ENCODE measurements at places on chromosomes 6 and 20.

DNA sequence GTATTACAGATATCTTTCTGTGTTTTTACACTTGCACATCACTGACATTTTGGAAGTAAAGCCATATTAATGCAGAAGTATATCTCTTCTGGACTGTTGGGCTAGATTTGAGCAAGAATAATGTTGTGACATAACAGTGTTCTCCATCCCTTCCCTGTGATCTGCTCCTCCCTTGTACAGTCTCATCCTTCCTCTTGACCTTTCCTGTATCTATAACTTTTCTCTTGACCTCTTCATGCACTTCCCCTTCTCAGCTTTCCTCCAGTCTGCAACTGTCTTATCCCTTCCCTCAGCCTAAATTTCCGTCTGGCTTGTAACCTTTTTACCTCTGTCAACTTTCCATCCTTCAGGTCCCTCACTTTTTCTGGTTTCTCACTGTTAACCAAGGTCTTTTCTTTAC lies 29.8 kb downstream of the NCOA3 start:
- no peak for DNase-seq

GRCh38 chr6:109373762-109374161 lies 8.5 kb downstream of the CD164 start:
- no peak for DNase-seq

DNA sequence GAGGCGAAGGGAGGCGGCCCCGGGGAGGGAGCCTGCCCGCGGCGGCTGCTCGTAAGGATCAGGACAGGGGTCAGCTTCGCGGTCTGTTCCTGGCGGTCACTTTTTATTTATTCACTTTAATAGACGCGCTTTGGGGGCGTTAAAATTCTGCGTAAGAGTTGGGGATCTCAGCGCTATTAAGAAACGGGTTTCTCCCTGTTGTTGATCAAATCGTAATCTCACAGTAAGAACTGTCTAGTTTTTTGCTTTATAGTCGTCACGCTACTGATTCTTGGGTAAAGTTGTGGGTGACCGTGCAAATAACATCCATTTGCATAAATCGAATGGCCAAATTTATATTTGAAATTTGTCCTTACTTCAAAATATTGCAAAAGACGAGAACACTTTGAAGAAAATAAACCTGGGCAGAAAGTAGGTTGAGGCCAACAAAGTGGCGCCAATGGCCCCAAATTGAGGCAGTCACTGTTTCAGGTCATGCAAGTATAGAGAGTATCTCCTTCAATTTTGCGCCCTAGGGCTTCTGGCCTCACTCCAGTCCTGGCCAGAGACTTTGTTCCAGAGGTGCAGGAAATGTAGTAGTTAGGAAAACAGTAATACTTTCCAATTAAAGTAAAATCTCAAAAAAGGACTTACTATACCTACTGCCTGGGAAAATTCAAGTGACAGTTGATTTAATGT lies 963 bp upstream of the RMND1 start:
- DNase-seq, result no peak

DNA sequence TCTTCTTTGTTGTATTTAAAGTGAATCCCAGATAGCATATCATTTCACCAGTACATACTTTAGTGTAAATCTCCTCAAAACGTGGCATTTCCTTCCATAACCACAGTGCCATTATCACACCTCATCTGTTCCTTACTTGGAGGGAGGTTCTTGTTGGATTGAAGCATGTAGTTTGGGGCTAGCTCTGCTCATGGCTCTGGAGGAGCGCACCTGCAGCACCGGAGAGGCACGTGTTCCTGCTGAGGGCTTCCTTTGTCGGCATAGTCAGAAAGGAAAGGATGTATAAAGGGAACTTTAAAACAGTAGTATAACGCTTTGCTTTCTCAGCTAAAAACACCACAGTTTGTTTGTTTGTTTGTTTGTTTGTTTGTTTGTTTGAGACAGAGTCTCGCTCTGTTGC lies 121.7 kb upstream of the TMEM181 start:
- no peak for DNase-seq

DNA sequence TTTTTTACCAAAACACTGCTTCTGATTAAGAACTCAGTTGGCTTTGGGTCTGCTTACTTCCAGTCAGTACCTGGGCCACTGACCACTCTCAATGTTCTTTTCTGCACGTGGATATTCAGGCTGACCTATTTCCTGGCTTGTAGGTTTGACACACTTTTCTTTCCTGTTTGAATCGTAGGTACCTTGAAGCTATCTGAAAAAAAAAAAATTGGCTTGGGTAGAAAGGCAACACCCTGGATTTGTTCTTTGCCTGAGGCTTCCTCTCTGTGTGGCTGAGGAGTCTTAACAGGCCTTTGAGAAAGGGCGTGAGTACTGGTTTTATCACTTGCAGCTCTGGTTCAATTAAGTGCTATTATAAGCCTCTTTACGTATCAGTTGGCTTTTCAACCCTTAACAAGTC lies 60.6 kb upstream of the IL20RA start:
- DNase-seq, result no peak

- DNase-seq, result no peak
Observed at GRCh38 chr20:9744551-9744950, 94.3 kb downstream of the PAK5 start.

GRCh38 chr6:21935561-21936028 lies 342.0 kb downstream of the SOX4 start:
- DNase-seq, result no peak

DNA sequence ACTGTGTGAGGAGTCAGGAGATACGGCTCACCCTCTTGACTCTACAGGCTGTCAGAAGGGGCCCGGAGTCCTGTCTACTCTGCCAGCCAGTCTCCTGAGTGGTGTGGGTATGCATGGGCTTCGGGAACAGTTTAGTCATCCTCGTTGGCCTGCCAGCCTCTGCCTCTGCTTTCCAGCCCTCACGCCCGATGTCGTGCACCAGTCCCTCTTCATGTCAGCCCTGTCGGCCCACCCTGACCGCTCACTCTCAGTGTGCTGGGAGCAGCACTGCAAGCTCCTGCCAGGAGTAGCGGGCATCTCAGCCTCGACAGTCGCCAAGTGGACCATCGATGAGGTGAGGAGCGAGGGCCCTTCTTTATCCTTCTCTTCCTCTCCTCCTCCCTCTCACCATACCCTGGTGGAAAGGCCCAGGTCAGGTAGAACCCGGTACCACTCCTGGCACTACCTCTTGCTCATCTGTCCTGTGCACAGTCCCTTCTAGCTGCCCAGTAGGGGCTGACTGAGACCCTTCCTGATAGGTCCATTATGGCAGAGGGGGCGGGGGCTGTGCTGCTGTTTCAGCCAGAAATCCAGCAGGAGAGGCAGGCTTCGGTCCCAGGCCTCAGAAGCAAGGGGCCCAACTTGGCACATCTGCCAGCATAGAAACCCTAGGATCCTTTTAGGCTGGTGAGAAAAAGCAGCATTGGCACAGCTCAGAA lies 18.7 kb upstream of the SGK2 start:
- DNase-seq, result no peak

- DNase-seq, result no peak
Observed at GRCh38 chr6:132643547-132643946, 15.4 kb downstream of the TAAR1 start.

GRCh38 chr20:4918473-4918872 lies 82.8 kb downstream of the SLC23A2 start:
- no peak for DNase-seq

DNA sequence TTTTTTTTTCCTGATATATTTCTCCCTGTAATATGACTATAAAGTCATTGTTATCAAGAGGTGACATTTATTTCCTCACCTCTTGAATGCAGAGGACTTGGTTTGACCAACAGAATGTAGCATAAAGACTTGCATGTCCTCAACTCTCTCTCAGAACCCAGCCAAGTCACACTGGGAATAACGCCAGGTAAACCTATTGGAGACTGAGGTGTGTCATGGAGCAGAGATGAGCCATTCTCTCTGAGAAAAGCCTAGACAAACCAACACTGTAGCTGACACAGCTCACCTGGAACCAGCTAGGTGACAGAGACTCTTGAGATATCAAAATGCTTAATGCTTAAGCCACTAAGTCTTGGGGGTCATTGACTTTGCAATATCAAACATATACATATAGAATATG lies 533.6 kb downstream of the HAO1 start:
- no peak for DNase-seq

DNA sequence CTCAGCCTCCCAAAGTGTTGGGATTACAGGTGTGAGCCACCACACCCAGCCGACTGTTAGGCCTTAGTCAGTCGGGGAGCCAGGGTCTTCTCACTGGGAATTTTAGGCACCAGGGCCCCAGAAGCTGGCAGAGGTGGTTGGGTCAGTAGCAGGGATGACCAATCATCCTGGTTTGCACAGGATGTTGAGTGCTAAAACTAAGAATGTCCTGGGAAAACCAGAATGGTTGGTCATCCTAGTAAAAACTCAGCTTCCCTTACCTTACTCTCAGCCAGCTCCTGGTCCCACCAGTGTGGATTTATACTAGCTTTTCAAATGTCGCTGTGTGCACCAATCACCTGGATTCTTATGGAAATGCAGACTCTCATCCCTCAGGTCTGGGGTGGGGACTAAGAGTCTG lies 31.8 kb downstream of the KCNG1 start:
- no peak for DNase-seq

GRCh38 chr6:160128879-160129516 lies 7.4 kb downstream of the SLC22A1 start:
- no peak for DNase-seq

DNA sequence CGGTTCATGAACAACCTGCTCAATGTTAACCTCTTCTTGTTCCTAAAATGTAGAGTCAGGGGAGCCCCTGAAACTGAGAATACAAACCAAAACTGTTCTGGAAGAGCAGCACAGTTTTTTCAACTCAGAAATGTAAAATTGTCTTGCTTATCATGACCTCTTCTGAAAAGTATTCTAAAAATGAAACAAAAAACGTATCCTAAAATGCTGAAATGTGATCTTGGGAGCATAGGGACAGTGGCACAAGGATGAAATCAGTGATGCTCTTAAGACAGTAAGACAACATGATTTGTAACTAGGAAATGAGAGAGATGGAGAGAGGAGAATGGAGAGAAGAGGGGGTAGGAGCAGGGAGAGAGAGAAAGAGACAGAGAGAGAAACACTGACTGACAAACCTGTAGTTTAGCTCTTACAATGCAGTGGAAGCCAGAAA lies 27.5 kb downstream of the NCOA7 start:
- no peak for DNase-seq

DNA sequence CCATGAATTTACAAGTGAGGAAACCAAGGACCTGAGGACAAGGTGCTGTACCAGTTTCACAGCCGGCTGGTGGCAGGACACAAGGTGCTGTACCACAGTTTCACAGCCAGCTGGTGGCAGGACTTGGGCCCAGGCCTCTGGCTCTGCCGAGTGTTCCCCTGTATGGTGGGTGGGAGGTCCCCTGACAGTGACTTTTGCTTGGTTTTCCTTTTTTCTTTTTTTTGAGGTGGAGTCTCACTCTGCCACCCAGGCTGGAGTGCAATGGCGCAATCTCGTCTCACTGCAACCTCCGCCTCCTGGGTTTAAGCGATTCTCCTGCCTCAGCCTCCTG lies 212.4 kb downstream of the LY86 start:
- no peak for DNase-seq

GRCh38 chr6:158911746-158912480 lies 88.1 kb downstream of the RSPH3 start:
- DNase-seq, result no peak

DNA sequence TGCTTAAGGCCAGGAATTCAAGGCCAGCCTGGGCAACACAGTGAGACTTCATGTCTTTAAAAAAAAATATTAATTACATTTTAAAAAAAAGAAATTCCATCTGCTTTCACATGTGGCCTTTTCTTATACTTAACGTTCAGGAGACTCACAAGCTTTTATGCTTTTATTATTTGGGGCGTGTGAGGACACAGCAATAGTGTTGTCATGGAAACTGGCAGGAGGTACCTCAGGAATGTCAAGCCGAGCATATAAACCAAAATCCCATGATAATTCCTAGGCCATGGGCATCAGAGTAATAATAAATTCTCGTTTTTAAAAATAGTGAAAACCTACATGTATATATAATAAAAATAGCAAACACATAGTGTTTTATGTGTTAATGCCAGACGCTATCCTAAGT lies 89.8 kb downstream of the IYD start:
- DNase-seq, result no peak

DNA sequence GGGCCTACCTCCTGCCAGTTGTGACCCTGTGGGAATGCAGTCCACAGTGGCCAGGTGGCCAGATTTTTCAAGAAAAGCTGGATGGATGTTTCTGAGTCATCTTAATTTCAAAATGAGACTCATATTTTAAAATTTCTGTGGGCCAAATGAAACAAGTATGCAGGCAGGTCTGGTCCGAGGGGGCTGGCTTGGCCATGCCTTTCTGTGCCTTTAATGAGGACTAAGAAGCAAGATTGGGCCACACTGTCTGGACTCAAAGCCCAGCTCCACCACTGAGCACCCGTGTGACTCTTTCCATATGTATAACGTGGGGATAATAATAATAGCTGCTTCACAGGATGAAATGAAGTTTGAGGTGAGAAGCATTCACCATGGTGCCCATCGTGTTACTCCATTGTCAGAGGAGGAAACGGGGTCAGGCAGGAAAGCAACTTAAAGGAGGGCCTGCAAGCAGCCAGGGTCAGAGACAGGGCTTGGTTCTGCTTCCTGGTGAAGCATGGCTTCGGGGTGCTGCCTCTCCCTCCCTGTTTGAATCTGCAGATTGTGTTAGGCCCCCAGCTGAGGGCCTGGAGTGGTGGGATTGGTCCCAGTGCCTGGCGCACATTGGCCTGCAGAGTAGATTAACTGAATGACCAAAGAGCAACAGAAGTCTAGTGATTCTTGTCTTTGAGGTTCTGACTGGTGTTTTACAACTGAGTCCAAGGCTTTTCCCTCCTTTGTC lies 3.8 kb downstream of the SOX12 start:
- no peak for DNase-seq

- no peak for DNase-seq
Observed at GRCh38 chr20:49887251-49888211, 27.8 kb downstream of the SPATA2 start.

- no peak for DNase-seq
Observed at GRCh38 chr20:33165416-33166055, 2.4 kb upstream of the BPIFA2 start.

GRCh38 chr6:25735261-25735660 lies 19.3 kb upstream of the SLC17A4 start:
- no peak for DNase-seq

- no peak for DNase-seq
Observed at GRCh38 chr6:44534291-44534690, 146.8 kb downstream of the CDC5L start.

DNA sequence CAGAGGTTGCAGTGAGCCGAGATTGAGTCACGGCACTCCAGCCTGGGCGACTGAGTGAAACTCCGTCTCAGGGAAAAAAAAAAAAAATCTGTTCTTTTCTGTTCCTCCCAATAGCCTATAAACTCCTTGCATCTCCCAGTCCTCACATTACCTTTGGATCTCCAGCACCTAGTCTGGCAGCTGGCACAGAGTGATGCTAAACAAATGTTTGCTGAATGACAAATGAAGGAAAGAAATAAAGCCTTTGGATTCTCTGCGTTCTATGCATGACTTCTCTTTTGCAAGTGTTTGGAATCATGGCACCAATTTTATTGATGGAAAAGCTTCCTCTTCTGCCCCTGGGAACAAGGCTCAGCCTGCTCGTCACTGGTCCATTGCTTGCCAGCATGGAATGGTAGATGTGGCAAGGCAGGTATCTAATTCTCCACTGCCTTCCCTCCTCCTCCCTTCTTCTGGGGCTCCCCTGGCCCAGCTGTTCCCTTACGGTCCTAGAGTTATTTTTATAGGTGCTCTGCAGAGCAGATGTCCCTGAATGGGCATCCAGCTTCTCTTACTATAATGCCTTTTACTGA lies 53.6 kb upstream of the FYN start:
- DNase-seq, result no peak
